ENCODE measurements at places on chromosomes 3 and 15.

DNA sequence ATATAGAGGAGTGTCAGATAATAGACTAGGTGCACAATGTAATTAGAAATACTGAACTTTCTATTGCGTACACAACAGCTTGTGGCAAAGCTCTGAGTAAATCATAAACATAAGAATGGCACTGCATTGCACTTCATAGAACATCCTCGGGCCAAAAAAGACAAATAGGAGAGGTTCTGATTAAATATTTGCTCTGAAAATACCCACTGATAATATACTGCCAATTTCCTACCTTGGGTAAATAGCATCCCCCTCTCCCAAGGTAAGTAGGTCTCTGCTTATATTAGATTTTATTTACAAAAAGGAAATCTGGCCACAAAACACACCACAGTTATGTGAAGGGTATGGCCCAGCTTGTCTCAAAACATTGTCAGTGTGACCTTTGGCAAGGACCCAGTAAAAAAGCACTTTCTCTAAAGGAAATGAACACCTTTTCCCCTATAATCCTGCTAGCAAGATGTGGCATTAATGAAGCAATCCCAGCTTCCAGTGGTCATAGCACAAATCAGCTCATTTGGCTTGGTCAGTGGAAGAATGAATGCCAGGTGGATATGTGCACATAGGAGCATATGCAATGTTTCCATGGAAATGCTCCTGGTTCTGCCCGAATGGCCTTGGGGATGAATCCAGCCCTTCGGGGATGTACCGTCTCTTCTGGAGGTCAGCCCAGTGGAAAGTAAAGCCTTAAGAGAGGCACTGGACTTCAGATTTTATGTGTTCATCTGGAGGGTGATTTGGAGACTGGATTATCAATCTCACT, 315.9 kb downstream of the LSAMP start:
- no peak for DNase-seq

GRCh38 chr3:46896386-46896785, 18.9 kb downstream of the PTH1R start:
- DNase-seq, result no peak

GRCh38 chr3:120276767-120277166, 8.3 kb downstream of the GPR156 start:
- no peak for DNase-seq

DNA sequence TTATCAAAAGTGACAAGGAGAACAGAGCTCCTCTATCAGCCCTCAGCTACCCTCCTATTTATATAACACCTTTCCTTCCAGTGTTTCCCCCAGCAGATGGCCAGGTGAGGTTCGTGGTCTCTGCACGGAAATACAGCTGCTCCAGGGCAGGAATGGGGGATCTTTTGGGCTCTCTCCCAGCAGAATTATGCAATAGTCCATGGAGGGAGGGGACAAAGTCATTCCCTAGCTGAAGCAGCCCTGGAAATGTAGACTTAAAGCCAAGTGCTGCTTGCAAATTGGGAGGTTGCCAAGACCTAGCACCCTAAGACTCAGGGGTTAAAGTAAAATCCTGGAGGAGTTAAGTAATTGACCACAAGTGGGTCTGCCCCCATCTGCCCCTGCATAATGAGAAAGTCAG, 256.3 kb downstream of the LRTM1 start:
- no peak for DNase-seq

GRCh38 chr15:32908872-32909271, 191.1 kb downstream of the GREM1 start:
- DNase-seq, result no peak

- DNase-seq, result no peak
These were observed 30.8 kb upstream of the GOLGA6L9 start for GRCh38 chr15:82398785-82399184.
